ENCODE measurements at places on chromosomes 6 and 20. TPM values are rescaled to one million over a fixed set of nuclear protein-coding genes. Genes with fewer than 3 reads are reported as not detected.

Gene ADAM33
- total RNA-seq = 9.7 TPM

- no peaks in the 10 kb centered on the region for H3K27me3 ChIP-seq
- no peak for DNase-seq
- H3K36me3 ChIP-seq = no peaks in the 10 kb centered on the region
- no peaks in the 10 kb centered on the region for H3K4me1 ChIP-seq
These were observed 216.4 kb upstream of the MCHR2 start for GRCh38 chr6:100210137-100211117.

DNA sequence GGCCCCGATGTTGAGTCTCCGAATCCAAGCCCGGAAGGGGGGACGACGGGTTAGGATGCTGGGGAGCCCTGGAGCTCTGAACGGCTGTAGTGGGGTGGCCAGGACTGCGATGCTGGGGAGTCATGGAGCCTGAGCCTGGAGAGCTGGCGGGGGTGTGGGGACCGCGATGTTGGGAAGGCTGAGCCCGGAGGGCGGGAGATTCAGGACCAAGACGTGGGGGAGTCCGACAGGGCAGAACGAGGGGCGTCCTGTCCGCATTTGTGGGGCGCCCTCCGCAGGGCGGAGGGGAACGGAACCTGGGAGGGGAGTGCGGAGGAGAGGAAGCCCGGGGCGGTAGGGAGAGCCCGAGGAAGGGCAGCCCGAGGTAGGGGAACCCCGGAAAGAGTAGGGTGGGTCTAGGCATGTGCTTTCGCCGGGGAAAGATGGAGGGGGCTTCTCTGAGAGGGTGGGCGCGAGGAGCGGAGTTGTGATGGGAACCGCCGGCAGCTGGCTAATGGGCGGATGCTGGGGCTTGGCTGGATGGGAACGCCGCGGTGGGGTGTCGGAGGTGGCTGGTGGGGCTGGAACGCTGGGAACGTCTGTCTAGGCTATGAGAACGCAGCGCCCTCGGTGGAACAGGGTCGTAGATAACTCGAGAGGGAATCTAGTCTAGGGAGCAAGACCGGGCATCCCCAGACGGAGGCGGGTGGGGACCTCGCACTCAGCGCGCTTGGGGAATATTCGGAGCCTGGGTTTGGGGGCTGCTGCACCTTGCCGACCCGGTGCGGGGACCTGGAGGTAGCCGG lies 684 bp downstream of the PAQR8 start:
- peak overlapping the region; percentile 84 for H3K27ac ChIP-seq
- no peaks in the 10 kb centered on the region for H3K36me3 ChIP-seq
- peak overlapping the region; percentile 84 for H3K4me3 ChIP-seq
- H3K4me1 ChIP-seq = peaks cover 10% of the 10 kb centered on the region

GRCh38 chr6:111810294-111811131 lies 62.7 kb downstream of the FYN start:
- no peaks in the 10 kb centered on the region for H3K4me1 ChIP-seq
- H3K27ac ChIP-seq = no peak overlapping the region
- H3K27me3 ChIP-seq = no peaks in the 10 kb centered on the region
- H3K4me3 ChIP-seq = no peak overlapping the region
- DNase-seq = no peak
- peaks cover 5% of the 10 kb centered on the region for H3K36me3 ChIP-seq

- no peaks in the 10 kb centered on the region for H3K27me3 ChIP-seq
- no peak overlapping the region for H3K4me3 ChIP-seq
- H3K4me1 ChIP-seq = no peaks in the 10 kb centered on the region
- H3K36me3 ChIP-seq = no peaks in the 10 kb centered on the region
These were observed 265.1 kb downstream of the PREX1 start for GRCh38 chr20:48562586-48563116.

GRCh38 chr6:39357998-39358686 lies 35.6 kb upstream of the KCNK16 start:
- no peaks in the 10 kb centered on the region for H3K36me3 ChIP-seq
- no peak overlapping the region for H3K4me3 ChIP-seq
- H3K4me1 ChIP-seq = no peaks in the 10 kb centered on the region
- DNase-seq = no peak
- no peak overlapping the region for H3K27ac ChIP-seq

Gene FAM83D
- 1.1 TPM for total RNA-seq

Gene CEP162
- total RNA-seq = 5.5 TPM

DNA sequence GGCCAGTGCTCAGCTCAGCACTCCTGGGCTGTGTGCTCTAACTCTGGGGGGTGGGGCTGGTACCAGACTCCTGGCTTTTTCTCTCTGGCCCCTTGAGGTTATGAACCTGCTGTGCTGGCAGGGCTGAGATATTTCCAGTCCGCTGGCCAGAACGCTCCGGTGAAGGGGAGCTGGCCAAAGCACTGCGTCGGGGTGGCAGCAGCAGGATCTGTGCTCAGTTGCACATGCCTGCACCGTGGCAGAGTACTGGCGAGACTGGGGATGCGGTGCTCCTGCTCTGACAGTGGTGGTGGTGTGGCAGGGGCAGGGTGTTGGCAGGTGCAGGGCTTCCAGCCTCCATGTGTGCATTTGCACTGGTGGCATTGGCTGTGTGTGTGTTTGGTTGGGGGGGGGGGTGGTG lies 374.4 kb downstream of the PHF3 start:
- no peaks in the 10 kb centered on the region for H3K36me3 ChIP-seq
- H3K4me3 ChIP-seq = no peak overlapping the region

DNA sequence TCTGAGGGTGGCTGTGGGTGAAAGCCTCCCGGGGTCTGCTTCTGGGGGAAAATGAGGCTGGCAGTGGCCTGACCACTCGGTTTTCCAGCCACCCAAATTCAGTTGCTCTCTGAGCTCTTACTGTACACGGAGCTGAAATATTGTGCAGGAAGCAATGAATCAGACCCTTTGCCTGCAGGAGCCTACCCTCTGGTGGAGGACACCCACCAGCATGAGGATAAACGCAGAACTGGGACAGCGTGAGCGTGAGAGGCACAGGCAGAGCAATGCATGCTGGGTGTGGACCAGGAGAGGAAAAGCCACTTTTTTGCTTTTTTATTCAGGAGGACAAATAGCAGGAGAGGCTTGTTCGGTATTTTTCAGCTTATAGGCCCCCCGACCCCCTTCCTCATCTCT lies 298.0 kb downstream of the QKI start:
- no peak overlapping the region for H3K4me3 ChIP-seq
- no peaks in the 10 kb centered on the region for H3K4me1 ChIP-seq
- DNase-seq = no peak

GRCh38 chr6:119259027-119259426 lies 90.5 kb downstream of the MAN1A1 start:
- H3K36me3 ChIP-seq = no peaks in the 10 kb centered on the region
- no peak for DNase-seq
- no peak overlapping the region for H3K4me3 ChIP-seq
- no peaks in the 10 kb centered on the region for H3K27me3 ChIP-seq
- no peaks in the 10 kb centered on the region for H3K4me1 ChIP-seq

- peaks cover 10% of the 10 kb centered on the region for H3K27me3 ChIP-seq
- peaks cover 7% of the 10 kb centered on the region for H3K4me1 ChIP-seq
- no peak for DNase-seq
- peak overlapping the region; percentile 33 for H3K4me3 ChIP-seq
- no peak overlapping the region for H3K27ac ChIP-seq
These were observed 13.0 kb downstream of the RPP21 start for GRCh38 chr6:30357678-30358540.

Gene OR2B6
- total RNA-seq = not detected

- H3K27ac ChIP-seq = peak overlapping the region; percentile 37
- DNase-seq = no peak
- no peaks in the 10 kb centered on the region for H3K27me3 ChIP-seq
- no peaks in the 10 kb centered on the region for H3K36me3 ChIP-seq
These were observed 32.2 kb upstream of the ADGRF5 start for GRCh38 chr6:46953921-46954320.

DNA sequence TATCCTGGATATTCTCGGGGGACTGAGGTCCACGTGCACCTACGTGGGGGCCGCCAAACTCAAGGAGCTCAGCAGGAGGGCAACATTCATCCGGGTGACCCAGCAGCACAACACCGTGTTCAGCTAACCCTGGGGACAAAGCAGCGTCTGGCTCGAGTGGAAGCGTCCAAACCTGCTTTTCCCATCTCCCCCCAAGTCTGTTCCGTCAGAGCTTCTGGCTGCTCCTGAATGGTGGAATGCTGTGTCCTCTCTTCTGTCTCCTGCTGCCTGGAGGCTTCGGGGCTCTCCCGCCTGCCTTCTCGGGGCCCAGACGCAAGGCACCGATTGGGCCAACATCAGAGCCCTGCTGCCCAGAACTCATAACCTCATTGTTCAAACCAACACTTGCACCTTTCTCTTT lies 56.7 kb downstream of the GMPR start:
- H3K27me3 ChIP-seq = no peaks in the 10 kb centered on the region
- H3K4me3 ChIP-seq = no peak overlapping the region
- no peak overlapping the region for H3K27ac ChIP-seq
- no peaks in the 10 kb centered on the region for H3K4me1 ChIP-seq
- peaks cover 17% of the 10 kb centered on the region for H3K36me3 ChIP-seq

Gene RNF182
- 0.83 TPM for total RNA-seq

DNA sequence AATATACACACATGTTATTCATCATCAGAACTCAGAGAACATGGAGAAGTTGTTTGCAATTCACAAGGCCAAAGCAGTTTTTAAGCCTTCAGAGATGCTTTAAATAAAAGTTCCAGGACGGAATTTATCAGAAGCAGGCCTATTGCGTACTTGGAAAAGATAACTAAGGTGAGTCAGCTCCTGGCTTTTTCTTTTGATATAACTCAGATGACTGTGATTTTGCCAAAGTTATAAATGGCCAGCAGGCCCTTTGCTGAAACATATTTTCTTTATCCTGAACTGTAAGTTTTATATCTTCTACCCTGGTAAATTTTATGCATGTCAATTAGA lies 55.0 kb upstream of the PLCB1 start:
- H3K4me1 ChIP-seq = peaks cover 5% of the 10 kb centered on the region
- H3K4me3 ChIP-seq = no peak overlapping the region
- H3K36me3 ChIP-seq = no peaks in the 10 kb centered on the region
- H3K27me3 ChIP-seq = no peaks in the 10 kb centered on the region
- H3K27ac ChIP-seq = no peak overlapping the region
- DNase-seq = no peak

DNA sequence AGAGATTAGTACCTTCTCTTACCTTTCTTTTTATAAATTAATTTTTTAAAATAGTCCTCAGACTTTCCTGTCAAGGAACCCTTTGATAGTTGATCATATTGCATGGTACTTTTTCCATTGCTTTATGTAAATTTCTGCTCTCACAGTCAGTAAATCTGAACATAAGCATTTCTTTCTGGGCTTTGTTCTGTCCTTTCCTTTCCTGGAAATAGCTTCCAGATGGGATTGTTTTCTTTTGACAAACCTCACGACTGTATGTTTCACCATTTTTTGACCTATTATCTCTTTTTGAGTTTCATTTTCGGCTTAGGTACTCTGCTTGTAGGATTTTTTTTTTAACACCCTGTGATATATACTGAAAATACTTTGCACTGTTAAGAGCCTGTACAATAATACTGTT lies 32.6 kb downstream of the UTRN start:
- H3K36me3 ChIP-seq = no peaks in the 10 kb centered on the region
- H3K4me3 ChIP-seq = no peak overlapping the region
- no peak overlapping the region for H3K27ac ChIP-seq

GRCh38 chr20:53073636-53074415 lies 101.7 kb downstream of the TSHZ2 start:
- no peak overlapping the region for H3K4me3 ChIP-seq
- no peak overlapping the region for H3K27ac ChIP-seq
- DNase-seq = no peak
- H3K36me3 ChIP-seq = no peaks in the 10 kb centered on the region
- H3K4me1 ChIP-seq = no peaks in the 10 kb centered on the region

DNA sequence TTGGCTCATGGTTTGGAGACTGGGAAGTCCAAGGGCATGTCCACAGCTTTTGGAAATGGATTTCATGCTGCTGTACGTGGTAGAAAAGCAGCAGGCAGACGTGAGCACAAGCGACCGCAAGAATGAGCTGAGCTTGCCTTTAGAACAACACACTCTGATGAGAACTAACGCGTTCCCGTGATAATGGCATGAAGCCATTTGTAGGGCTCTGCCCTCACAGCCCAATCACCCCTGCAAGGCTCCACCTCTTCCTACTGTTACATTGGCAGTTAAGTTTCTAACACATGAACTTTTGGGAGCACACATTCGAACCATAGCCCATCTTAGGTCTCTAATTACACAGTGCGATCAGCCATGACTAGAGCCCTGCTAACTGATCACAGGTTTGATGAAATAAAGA lies 107.5 kb upstream of the TMEM170B start:
- DNase-seq = no peak
- no peaks in the 10 kb centered on the region for H3K4me1 ChIP-seq
- H3K4me3 ChIP-seq = no peak overlapping the region
- H3K27me3 ChIP-seq = no peaks in the 10 kb centered on the region
- no peak overlapping the region for H3K27ac ChIP-seq

DNA sequence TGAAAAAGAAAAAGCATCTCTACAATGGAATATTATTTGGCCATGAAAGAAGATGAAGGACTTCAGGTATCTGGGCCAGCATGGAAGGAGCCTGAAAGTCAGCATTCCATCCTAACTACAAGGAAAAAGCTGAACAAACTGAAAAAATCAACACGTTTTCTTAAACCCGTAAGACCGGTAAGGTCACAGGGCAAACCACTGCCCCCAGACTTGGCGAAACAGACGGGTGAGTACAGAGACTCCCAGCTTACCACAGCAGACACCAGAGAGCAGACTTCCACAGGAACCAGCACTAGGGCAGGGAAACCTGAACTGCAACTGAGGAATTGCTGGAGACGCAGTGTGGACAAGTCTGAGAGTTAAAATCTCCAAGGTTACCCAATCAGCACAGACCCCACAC lies 31.4 kb downstream of the BEND3 start:
- no peaks in the 10 kb centered on the region for H3K27me3 ChIP-seq
- no peak overlapping the region for H3K27ac ChIP-seq
- H3K4me1 ChIP-seq = no peaks in the 10 kb centered on the region
- no peaks in the 10 kb centered on the region for H3K36me3 ChIP-seq

- peak; percentile 77 for DNase-seq
- no peak overlapping the region for H3K4me3 ChIP-seq
- no peaks in the 10 kb centered on the region for H3K27me3 ChIP-seq
- H3K27ac ChIP-seq = no peak overlapping the region
These were observed 77.1 kb downstream of the SGK1 start for GRCh38 chr6:134240665-134241431.

- no peaks in the 10 kb centered on the region for H3K27me3 ChIP-seq
- no peak overlapping the region for H3K4me3 ChIP-seq
- H3K27ac ChIP-seq = peak overlapping the region; percentile 97
- no peaks in the 10 kb centered on the region for H3K4me1 ChIP-seq
- peaks cover 36% of the 10 kb centered on the region for H3K36me3 ChIP-seq
- no peak for DNase-seq
These were observed 1.5 kb downstream of the VARS2 start for GRCh38 chr6:30915591-30915946.

Gene CDSN
- not detected for total RNA-seq

Gene TOX2
- total RNA-seq = 0.63 TPM

Gene PNLDC1
- total RNA-seq = not detected

Gene HRH3
- total RNA-seq = not detected

GRCh38 chr20:53621482-53622246 lies 28.0 kb upstream of the ZNF217 start:
- peaks cover 33% of the 10 kb centered on the region for H3K4me1 ChIP-seq
- no peaks in the 10 kb centered on the region for H3K27me3 ChIP-seq
- H3K27ac ChIP-seq = peak overlapping the region; percentile 83
- H3K4me3 ChIP-seq = no peak overlapping the region
- no peaks in the 10 kb centered on the region for H3K36me3 ChIP-seq

- H3K27me3 ChIP-seq = no peaks in the 10 kb centered on the region
- H3K27ac ChIP-seq = peak overlapping the region; percentile 61
- H3K4me1 ChIP-seq = no peaks in the 10 kb centered on the region
- no peaks in the 10 kb centered on the region for H3K36me3 ChIP-seq
- DNase-seq = no peak
These were observed 67.2 kb downstream of the DTNBP1 start for GRCh38 chr6:15595461-15596173.

Gene TGM3
- total RNA-seq = not detected

- H3K27ac ChIP-seq = no peak overlapping the region
- H3K27me3 ChIP-seq = no peaks in the 10 kb centered on the region
- no peaks in the 10 kb centered on the region for H3K36me3 ChIP-seq
- no peak overlapping the region for H3K4me3 ChIP-seq
These were observed 532 bp upstream of the NPBWR2 start for GRCh38 chr20:64107736-64108457.
